ENCODE measurements at places on chromosomes 12 and 14.

DNA sequence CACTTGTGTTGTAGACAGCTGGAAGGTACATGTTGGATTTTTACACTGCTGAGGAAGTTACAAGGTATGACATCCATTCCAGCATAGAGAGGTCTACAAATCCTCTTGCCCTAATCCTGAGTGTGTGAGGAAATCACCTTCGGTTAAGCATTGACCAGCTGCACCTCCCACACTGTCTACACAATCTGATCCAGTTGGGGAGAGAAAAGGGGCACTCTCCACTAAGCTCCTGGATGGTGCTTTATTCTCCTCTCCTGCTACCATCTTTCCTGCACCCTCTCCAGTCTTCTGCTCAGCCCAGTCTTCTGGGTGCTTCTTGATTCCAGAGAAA lies at the start of gene OR6J1:
Gene OR6J1, minus strand, starts transcription at position 48 of the 331 bp plus-strand sequence. CDS start 9,541 bp downstream, outside the sequence.
- DNase-seq = no peak

- no peak for DNase-seq
These were observed 8.1 kb upstream of the IRF2BPL start for GRCh38 chr14:77036484-77037214.

DNA sequence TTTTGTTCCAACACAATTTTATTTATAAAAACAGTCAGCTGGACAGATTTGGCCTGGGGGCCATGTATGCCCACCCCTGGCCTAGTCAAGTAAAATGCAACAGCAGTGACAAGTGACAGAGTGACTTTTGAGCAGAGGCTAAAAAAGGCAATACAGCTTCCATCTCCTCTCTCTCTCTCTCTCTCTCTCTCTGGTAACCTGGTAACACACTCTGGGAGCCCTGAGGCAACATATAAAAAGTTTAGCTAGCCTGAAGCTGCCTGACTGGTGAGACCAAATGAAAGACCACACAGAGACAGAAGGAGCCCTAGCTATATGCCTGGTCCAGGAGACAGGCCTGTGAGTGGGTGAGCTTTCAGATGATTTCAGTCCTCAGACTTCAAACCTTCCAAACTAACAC lies 105.4 kb downstream of the DENND5B start:
- no peak for DNase-seq

GRCh38 chr14:70891737-70892136 lies 15.5 kb upstream of the PCNX1 start:
- DNase-seq = no peak

GRCh38 chr14:68602507-68602906 lies 190.4 kb downstream of the ZFP36L1 start:
- no peak for DNase-seq

- DNase-seq = no peak
These were observed 13.1 kb upstream of the ATP5F1B start for GRCh38 chr12:56658921-56659320.

DNA sequence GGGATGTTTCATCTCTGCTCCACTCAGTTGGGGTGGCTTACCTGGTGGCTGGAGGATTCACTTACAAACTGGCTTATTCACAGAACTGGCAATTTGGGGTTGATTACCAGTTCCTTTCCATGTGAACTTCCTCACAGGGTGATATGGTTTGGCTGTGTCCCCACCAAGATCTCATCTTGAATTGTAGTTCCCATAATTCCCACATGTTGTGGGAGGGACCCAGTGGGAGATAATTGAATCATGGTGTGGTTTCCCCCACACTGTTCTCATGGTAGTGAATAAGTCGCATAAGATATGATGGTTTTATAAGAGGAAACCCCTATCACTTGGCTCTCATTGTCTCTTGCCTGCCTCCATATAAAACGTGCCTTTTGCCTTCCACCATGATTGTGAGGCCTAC lies 26.9 kb upstream of the IGF1 start:
- DNase-seq = no peak

- DNase-seq = no peak
These were observed 112.7 kb downstream of the GXYLT1 start for GRCh38 chr12:42031847-42032564.

DNA sequence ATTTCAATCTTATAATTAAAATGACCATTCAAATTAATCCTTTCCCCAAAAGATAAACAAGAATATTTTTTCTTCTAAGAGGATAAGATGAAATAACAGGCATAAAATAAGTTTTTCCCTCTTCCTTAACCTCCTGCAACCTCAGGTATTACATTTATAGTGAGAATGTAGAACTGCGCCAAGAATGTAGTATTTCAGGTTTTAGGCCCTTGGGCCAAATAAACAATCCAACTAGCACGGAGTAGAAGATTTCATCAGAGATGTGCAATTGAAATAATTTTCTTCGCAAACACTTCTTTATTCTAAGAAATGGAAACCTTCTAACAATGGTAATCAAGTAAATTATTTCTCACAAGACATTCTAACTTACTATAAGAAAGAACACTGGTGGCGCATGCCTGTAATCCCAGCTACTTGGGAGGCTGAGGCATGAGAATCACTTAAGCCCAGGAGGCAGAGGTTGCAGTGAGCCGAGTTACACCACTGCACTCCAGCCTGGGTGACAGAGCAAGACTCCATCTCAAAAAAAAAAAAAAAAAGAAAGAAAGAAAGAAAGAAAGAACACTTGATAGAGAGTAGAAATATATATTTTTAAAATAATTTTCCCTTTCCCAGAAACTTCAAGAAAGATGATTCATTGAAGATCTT lies 100.8 kb downstream of the TAOK3 start:
- no peak for DNase-seq

DNA sequence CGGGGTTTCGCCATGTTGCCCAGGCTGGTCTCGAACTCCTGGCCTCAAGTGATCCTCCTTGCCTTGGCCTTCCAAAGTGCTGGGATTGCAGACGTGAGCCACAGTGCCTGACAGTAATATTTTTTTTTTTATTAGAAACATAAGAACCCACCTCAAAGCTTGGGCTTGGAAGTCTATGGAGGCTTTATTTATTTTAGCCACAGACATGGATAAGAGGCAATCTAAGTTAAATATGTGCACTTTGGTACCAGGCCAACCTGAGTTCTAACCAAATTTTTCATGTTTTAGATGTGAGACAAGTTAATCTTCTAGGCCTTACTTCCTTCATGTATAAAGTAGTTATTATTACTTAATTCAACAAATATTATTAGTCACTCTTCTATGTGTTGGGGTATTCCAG lies 96.9 kb downstream of the RAD51B start:
- DNase-seq = no peak

- DNase-seq = no peak
These were observed 23.4 kb downstream of the FBXO34 start for GRCh38 chr14:55294603-55295002.

- DNase-seq = no peak
These were observed 10.6 kb upstream of the ANO6 start for GRCh38 chr12:45205165-45205825.

DNA sequence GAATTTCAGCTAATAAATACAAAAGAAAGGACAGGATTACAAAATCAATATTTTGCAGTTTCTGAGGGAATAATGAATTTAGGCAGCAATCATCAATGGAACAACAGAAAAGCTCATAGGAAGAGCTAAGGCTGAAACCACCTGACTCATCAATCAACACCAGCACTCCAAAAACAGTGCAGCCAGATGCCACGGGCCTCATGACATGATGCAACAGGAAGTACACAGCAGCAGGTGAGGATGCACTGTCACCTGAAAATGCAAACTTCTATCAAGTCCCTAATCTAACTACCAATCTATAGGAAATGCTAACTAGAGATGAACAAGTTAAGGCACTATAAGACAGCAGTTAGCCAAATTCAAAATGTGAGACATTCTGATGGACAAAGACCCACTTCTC lies 21.7 kb downstream of the GNS start:
- no peak for DNase-seq

- no peak for DNase-seq
These were observed 120.5 kb downstream of the PHETA1 start for GRCh38 chr12:111248236-111249017.

GRCh38 chr12:24960222-24960855 lies 11.4 kb upstream of the BCAT1 start:
- DNase-seq = no peak

DNA sequence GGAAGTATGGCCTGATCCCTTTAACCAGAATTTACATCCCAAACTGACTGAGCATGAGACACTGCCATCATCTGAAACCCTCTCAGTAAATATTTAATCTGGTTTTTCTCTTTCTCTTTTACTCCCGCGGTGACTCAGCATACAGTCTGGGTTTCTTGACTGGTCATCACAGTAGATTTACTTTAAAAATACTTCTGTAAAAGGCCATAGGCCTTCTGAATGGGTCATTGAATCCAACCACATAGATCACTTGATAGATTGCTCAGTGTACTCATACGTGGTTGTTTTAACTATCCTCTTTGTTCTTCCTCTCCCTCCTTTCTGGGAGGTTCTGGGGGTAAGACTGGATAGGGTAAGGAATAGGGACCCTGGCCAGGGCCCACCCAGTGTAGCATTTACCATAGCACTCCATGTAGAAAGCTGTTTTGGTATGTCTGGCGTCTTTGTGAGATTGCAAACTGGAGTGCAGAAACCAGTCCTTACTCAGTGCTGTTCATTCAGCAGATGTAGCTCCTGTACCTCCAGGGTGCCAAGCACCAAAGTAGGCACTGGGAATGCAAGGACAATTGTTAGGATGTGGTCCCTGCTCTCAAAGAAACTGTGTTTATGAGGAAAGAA lies 165.7 kb downstream of the SRGAP1 start:
- no peak for DNase-seq

- no peak for DNase-seq
These were observed 1108.9 kb downstream of the BCL11B start for GRCh38 chr14:98162856-98163805.

DNA sequence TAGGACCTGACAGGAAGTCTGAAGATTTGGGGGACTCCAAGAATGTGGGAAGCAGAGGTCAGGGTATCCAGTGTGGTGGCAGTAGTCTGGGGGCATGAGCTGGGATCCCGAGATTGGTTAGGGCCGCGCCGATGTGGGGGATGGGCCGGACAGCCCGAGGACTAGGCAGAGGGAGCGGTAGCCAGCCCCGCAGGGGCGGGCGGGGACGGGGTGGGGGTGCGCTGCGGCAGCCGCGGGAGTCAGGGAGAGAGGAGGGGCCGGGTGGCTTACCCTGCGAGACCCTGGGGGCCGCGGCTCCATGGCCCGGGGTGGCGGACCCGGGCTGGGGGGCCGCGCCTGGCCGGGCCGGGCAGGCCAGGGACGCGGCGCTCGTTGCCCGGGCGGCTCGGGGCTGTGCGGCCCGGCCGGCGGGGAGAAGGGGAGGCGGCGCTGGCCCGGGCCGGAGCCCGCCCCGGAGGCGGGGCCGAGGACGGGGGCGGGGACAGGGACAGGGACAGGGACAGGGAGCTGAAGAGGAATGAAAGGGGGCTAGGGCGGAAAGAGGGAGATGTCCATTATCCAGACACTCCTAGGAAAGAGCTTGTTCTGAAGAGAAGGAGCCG lies 5.6 kb downstream of the ZNF385A start:
- peak; percentile 76 for DNase-seq

DNA sequence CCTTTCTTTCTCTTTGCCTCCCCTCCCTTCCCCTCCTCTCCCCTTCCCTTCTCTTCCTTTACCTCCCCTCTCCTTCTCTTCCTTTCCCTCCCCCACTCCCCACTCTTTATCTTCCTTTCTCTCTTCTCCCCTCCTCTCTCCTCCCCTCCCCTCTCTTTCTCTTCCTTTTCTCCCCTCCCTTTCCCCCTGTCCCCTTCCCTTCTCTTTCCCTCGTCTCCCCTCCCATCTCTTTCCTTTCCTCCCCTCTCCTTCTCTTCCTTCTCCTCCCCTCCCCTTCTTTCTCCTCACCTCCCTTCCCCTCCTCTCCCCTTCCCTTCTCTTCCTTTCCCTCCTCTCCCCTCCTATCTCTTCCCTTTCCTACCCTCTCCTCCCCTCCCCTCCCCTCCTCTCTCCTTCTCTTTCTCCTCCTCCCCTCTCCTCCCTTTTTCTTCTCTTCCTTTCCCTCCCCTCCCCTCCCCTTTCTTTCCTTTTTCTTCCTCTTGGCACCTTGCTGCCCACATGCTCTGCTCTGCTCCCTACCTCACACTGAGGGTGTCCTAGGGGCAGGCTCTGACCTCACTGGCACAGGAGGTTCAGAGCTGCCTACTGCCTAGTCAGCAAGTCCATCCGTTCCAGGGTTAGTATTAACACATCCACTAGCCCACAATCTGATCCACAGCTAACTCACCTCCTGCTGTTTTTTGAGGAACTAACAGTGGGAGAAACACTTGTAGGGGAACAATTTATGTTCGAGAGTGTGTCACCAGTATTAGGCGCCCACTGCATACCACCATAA lies 101.0 kb downstream of the NUAK1 start:
- no peak for DNase-seq

GRCh38 chr14:51604073-51604472 lies 47.6 kb upstream of the FRMD6 start:
- no peak for DNase-seq

GRCh38 chr14:63477556-63477955 lies 65.6 kb downstream of the PPP2R5E start:
- no peak for DNase-seq

DNA sequence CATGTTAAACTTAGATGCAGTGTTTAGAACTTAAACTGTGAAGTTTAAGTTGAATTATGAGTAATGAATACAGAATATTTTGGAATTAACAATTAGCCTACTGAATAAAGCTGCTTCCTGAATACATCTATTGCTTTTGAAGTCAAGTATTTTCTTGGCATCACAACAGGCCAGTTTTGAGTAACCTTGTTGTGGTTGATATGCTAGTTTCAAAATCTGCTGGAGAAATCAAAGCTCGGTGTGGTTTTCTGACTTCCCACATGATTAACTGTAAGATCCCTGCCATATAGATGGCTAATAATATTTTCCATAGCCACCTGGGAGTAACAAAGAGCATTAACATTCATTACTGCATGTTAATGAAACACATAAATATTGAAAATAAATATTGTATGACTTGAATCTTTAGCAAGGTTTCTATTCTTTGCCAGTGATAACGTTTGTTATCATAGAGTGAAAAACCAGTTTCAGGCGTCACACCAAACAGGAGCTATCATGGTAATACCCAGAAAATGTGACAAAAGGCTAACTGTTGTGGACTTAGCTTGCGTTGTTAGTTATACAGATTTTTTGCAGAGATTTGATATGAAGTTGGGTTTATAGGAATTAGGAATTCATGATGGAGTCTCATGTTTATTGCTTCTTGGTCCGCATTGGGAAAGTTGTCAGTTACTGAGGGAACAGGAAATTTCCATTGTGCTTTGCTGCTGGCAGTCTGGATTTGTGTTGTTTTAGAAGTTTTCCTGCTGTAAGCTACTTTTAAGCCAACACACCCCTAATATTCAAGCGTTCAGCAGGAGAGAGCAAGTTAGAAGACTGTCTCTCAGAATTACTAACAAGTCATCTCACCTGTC lies 32.1 kb downstream of the PPFIBP1 start:
- DNase-seq = no peak

DNA sequence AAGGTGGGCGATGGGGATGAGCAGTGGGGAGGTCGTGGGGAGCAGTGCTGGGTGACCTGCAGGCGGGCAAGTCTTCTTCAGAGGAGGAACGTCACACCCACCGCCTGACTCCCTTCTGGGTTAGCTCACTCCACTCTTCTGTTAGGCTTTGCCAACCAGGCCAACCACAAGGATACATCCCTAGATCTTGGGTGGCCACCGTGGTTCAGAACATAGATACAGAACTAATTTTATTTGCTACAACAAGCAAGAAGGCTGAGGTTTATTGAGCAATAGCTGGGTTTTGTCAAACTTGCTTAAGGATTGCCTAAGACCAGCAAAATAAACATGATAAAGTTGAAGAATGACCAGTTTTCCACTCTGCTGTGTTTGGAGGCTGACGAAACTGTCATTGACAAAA lies 109.4 kb downstream of the DACT1 start:
- peak; percentile 77 for DNase-seq

GRCh38 chr12:79233341-79233781 lies 368.8 kb downstream of the SYT1 start:
- no peak for DNase-seq

GRCh38 chr12:50110762-50111351 lies 1.2 kb upstream of the COX14 start:
- peak; percentile 92 for DNase-seq

GRCh38 chr14:63179383-63179782 lies 24.9 kb upstream of the RHOJ start:
- no peak for DNase-seq

All from coronary artery (tissue), 2 donors.